ENCODE measurements at places on chromosomes 5 and 9.

DNA sequence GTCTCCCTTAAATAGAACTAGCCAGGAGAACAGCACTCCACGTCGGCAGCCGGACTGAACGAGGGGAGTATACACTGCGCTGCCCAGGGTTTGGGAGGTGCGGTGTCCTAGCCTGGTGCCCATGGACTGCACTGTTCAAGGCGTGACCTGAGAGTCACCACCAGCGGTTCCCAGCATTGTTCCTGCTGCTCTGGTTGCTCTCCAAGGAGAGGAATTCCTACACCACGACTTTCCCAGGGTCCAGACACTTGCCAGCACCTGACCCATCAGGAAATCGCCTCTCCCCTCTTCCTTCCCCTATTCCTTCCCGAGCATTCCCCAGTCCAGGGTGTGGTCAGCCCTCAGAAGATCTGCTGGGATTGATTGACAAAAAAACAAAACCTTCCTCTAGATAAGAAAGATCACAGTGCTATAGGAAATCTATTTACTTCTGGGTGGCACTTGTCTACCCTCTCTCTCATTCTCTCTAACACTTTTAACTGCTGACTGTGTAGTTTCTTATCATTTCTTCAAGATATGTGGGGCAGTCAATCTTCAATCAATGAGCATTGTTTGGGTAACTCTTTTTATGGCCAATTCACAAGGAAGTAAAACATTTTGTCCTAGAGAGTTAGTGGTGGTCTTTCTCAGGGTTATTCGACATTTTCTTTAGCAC lies 297.8 kb upstream of the ACTBL2 start:
- no peak for DNase-seq

DNA sequence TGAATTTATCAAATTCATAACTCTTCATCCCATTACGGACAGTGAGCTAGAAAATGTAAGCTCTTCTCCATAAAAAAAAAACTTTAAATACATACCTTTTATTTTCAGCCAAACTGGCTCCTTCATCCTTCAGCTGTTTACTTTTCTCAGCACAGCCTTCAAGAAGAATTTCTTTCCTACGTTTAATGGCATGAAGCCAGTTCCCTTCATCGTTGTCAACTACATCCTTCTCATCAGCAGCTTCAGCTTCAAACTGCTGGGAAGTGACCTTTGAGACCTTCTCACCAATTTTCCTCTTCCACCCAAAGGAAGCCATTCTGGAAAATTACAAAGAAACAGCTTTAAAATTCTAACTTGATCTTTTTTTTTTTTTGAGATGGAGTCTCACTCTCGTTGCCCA lies 9.1 kb downstream of the TTC33 start:
- DNase-seq, result no peak

DNA sequence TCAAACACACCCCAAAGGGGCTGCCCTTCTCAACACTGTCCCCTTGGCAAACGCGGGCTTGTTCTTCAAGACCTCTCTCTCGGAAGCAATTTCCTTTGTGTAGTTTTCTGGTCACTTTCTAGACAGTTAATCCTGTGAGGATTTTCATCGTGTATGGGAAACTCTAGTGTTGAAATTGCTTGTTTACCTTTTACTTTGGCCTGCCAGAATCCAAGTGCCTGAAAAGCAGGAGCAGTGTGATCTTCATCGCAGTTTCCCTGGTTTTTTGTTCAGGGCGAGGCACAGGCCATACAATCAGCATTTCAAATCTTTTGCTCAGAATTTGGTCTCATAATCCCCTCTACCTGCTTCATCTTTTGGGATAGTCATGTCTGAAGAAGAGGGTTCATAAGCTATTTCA lies 115.7 kb upstream of the C9orf72 start:
- DNase-seq, result no peak

- DNase-seq, result no peak
Observed at GRCh38 chr9:16241231-16241630, 629.2 kb downstream of the BNC2 start.

GRCh38 chr5:60540856-60541805 lies 158.8 kb downstream of the DEPDC1B start:
- no peak for DNase-seq

- DNase-seq, result no peak
Observed at GRCh38 chr5:128252196-128252595, 168.6 kb downstream of the SLC12A2 start.

DNA sequence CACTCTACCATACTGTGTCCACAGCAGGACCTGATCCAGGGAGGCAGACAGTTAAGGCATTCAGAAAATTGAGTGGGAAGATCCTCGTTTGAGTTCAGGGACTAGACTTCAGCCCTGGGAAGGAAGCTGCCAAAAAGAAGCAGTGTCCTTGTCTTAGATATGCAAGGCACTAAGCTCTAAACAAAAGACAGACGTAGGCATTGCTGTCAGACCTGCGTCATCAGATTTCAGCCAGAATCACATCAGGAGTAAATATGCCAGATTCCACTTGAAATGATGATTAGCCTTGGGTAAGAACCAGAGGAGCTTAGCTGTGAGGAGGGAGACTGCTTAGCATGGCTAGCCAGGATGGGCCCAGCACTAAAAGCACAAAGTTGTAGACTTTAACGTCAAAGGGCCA lies 56.7 kb downstream of the MAMDC2 start:
- DNase-seq, result no peak

DNA sequence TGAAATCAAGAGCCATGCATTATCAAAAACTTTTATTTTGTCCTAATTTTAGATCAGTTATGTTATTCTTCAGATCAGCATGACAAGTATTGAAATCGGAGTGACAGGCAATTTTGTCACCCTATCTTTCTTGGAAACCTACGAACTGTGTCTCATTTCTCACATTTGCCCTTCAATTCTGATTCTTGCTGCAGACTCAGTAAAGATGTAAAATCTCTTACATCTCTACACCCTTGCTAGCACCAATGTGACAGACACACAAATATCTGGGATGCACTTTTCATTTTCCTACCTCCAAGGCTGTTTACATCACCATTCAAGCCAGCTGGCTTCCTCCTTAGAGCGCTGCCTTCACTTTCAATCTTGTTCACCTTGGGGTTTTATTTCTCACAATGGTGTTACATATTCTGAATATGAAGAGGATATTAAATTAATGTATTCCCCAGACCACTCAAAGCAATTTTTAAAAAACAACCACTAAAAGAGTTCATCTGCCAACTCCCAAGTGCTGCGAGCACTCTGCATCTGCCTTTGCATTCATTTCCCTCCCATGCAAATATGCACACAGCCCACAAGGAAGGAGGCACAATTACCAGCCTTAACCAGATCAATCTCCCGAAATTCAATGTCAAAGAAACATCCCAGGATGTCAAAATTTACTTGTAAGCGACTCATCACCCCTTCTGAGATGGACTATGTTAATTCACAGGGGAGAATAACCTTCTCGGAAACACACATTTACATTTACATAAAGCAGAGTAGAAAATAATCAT lies 164.3 kb downstream of the ENC1 start:
- no peak for DNase-seq

DNA sequence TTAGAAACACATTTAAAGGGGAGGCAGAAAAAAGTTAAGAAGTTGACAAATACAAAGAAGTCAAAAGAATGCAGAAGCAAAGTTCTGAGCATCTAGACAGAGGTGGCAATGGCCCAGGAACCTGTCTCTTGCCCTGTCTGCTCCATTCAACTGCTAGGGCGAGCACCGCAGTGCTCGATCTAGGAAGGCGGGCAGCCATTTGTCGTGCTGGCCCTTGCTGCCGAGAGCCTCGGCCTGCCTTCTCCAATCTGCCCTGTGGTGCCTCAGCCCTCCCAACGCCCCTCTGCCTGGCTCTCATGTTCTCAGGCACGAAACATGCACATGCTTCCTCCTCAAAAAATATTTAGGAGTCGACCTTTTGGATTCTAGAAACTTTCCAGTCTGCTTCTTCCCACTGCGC lies 42.2 kb downstream of the DDX31 start:
- no peak for DNase-seq

- DNase-seq, result no peak
Observed at GRCh38 chr5:145236127-145236526, 599.0 kb downstream of the PRELID2 start.

DNA sequence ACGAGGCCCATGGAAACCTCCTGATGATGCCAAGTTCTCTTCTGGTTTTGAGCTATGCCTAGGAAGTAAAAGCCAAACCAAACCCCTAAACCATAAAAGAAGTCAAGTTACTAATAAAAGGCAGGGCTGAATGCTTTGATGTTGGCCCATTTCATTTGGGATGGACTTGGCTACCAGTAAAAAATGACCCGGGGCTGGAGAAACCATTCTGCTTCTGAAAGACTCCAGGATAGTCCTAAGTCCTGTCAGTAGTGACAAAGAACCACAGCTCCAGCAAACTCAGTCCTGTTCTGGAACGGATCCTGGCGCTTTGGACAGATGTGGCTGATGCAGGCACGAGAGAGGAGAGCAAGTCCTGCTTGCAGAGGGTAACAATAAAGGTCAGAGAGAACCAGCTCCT lies 68.6 kb downstream of the SH3PXD2B start:
- no peak for DNase-seq

- DNase-seq, result no peak
Observed at GRCh38 chr9:112848316-112849151, 42.1 kb downstream of the SLC46A2 start.

DNA sequence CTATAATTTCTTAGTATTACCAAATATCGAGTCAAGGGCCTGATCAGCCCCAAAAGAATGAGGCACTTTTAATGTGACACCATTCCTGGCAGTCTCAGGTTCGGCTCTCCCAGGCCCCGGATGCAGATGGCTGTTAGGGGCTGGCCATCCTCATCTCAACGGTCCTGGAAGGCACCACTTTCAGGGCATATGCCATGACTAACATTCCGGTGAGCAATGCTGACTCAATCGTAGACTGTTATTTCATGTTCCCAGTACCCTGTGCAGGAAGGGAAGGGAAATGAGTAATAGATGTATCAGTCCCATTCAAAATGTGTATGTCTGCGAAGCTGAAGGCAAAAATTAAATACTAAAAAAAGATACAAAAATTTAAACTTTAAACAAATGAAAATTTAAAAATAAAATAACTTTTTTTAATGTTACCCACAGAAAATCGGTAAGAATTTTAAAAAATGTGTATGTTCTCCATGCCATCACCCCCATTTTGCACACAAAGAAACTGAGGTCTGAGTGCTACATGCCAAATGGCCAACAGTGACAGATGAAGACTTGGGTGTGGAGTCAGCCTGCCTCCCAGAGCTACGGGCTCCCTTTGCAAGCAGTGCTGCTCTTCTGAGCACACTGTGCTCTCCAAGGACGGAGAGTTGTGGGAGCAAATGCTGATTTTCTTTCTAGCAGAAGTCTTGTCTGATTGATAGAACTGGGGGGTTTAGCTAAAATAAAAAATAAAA lies 79.0 kb downstream of the GLDC start:
- DNase-seq, result peak; percentile 49

- no peak for DNase-seq
Observed at GRCh38 chr5:174020928-174021304, 24.6 kb upstream of the NSG2 start.

DNA sequence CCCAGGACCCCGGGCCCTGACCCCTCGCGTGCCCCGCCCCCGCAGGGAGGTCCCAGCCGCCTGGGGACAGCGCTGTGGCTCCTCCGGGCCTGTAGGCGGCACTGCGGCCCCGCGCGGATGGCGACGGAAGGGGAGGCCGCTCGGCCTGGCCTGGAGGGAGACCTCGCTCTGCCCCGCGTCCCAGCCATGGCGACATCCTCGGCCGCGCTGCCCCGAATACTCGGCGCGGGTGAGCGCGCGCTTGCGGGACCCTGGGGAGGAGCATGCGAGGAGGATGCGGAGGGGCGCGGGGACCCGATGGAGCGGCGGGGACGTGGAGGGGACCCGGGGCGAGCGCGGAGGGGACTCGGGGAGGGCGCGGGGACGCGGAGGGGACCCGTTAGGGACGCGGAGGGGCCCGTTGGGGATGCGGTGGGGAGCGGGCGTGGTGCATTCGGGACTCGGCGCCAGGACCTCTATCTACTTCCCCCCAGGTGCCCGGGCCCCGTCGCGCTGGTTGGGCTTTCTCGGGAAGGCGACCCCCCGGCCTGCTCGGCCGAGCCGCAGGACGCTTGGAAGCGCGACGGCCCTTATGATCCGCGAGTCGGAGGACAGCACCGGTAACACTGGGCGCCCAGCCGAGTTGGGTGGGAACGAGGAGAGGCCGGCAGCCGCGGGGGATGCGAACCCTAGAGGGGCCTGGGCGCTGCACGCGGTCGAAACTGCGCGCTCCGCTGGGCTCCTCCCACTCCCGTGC lies at the start of gene MRPS2:
MRPS2 (plus strand) TSS at position 158 of the 736 bp plus-strand sequence; CDS start at position 187, 29 bp downstream.
- DNase-seq, result peak; percentile 82

DNA sequence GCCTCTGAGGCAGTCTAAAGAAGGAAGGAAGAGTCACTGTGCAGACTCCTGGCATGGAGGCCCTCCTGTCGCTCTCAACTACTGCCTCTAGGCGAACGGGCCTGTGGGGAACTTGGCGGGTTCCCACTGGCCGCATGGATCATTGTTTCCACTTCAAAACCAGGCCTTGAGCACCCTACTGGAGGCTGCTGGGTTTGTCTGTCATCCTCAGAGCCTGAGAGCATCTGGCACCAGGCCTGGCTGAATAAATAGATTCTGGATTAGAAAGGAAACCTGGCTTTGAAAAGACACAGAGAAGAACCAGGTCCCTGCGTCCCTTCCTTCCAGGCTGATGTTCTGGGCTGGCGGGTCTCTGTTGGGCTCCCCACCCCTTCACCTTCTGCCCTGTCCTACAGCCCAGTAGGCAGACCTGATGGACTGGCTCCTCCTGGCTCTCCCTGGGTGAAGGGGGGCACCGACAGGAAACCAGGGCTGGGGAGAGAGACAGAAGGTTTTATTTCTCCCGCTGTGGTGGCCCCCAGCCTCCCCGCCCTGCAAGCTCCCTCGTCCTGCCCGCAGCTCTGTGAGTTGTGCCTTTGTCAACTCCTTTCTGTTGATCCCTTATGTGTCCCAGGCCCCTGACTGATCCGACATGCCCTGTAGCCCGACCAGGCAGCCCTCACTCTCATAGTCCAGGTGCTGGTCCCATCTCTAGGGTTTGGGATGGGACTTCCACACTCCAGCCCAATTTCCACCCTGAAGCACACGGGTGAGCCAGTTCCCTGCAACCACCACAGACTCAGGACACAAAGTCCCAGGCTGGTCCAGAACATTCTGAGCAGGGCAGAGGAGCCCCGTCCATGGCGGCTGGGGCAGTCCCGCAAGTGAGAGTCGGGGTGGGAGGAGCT lies 50.1 kb downstream of the ADAMTS2 start:
- DNase-seq, result no peak

GRCh38 chr5:172564883-172565282 lies 76.2 kb upstream of the NEURL1B start:
- no peak for DNase-seq

- peak; percentile 16 for DNase-seq
Observed at GRCh38 chr5:142107736-142108431, 695 bp upstream of the NDFIP1 start.

DNA sequence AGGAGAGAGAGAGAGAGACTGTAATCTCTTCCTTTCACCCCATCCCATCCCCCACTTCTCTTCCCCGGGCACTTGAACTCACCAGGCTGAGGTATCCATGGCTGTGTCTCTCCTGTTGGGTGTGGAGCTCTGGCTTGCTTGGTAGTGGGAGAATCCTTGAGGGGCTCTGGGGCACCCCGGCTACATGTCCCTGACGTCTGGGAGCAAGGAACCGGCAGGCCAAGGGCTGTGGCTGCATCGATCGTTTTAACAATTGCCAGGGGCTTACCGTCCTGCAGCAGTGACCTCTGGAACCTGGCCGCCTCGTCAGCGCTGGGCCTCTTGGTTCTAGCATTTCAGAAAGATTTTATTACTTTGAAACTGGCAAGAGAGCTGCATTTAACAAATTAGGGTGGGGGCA lies 30.0 kb downstream of the FGF18 start:
- no peak for DNase-seq

GRCh38 chr5:170388818-170389549 lies at the start of gene KCNMB1:
TSS of gene KCNMB1 (minus strand) at chr5:170389367. CDS start at chr5:170385447, 3,920 bp downstream.
- peak; percentile 22 for DNase-seq
